Stimulated activated naive CD4-positive, alpha-beta T cell (primary cell): ENCODE measurements at places on chromosomes 3 and 15.

DNA sequence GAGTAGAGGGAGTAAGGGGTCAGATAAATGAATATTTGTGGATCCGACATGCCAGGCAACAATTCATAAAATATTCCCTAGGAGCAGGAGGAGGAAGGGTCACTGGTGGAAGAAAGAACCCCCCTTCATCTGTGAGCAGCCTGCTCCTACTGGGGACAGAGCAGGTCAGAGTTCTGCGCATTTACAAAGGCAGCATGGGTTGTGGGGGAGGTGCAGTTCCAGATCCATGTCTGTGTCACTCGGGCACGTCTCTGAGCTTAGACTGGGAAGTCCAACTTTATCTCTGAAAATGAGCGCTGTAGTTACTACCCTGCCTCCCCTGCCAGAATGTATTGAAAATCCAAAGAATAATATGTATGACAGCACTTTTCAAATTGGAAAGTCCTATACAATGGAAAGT lies 115.2 kb downstream of the GABRG3 start:
- DNase-seq: no peak

DNA sequence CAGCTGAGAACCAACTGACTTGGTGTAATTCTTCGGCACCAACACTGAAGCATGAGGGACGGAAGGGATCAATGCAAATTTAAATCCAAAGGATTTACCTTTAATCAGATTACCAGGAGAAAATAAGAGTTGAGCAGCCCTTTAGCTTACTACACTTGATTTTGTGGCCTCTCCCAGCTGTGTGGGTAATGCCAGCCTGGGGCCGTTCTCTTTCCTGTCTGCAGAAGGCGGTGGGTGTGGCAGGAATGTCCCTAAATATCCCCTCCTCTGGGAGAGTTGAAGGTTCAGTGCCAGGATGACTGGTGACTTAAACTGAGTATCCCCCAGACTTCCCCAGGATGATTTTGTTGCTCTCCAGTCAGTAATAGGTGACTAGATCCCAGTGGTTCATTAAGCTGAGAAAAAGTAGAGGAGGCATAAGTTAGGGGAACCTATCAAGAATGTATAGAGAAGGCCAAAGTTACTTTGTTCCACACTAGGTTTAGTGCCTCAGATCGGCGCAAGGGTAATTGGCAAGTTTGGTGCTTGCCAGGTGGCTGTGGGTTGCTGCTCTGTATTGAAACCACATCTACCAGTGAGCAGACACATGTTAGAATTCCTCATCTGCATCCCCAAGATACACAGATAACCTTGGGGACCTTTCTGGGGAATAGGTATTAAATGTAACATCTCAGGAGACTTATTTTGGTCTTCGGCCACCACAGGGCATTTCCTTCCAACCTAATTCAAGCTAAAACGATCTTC lies 23.1 kb downstream of the MAPKBP1 start:
- no peak for DNase-seq

DNA sequence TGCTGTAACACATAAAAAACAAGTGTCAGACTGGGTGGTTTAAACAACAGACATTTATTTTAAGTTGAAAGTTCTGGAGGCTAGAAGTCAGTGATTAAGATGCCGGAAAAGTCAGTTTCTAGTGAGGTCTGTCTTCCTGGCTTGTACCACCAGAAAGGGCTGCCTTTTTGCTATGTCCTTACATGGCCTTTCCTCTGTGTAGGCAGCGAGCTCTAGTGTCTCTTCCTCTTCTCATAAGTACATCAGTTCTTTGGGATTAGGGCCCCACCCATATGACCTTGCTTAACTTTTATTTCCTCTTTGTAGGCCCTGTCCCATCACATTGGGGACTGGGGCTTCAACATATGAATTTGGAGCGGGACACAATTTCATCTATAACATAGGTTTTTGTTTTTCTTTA lies 128.0 kb downstream of the BBX start:
- no peak for DNase-seq

DNA sequence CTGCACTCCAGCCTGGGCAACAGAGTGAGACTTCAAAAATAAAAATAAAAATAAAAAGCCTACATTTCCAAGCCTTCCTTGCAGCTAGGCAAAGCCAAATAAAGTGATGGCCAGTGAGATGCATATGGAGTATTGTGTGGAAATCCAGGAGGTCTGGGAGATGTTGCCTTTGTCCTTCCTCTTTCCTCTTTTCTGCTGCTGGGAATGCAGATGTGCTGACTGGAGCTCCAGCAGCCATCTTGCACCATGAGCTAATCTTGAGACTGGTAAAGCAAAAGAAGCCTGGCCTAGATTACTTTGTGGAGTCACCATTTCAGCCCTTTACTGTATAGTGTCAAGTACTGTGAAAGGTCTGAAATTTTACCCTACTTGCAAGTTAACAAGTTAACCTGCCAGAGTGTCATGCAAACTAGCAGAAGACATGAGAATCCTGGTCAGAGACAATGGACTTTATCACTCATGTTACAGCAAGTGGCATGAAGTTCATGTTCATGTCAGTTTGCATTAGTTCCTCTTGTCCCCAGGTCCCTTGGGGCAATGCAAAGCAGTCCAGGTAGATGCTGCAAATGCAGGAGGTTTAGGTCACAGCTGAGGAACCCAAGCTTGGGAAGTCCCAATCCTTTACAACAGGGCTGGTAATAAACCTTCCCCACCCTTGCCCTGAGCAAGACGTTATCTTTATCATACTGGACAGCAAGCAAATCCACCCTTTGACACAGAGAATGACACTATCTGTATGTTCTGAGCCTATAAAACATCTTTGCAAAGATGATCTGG lies 103.1 kb downstream of the TLE3 start:
- no peak for DNase-seq

DNA sequence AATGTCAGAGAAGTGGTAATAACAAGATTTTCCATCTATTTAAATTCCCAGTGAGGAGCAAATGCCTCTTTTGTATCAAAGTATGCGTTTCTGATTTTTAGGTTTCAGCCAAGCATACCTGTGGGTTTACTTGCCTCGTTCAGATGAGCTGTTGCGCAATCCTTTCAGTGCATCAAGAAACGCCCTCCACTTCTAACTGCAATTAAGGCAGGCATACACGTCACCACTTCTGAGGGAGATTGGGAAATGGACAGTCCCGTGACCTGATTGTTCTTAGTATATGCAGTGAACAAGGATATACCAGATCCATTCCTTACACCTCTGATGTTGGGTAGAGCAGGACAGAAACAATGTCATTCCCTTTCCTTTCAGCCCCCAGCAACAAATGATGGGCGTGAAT lies 219.0 kb downstream of the ITPR1 start:
- no peak for DNase-seq

DNA sequence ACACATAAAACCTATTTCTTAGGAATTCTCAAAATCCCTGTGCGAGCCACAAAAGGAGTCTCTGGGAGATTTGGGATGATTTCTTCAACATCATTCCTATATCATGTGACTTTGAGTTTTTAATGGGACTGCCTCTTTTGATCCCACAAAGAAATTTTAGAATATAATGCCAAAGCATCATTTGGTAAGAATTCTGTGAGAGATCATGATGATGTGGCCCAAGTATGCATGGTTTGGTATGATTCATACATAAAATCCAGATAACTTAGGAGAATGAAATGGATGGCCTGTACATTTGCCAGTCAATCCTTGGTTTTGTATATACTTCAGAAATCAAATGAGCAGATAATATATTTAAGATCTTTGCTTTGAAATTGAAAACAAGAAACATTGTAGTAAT lies 61.3 kb downstream of the UBE2E2 start:
- DNase-seq: no peak

GRCh38 chr3:132283916-132284405 lies 33.2 kb upstream of the ACP3 start:
- no peak for DNase-seq

GRCh38 chr3:62201438-62202035 lies 171.8 kb downstream of the FEZF2 start:
- no peak for DNase-seq

- DNase-seq: no peak
Measured at GRCh38 chr3:16570113-16570512, 35.1 kb downstream of the DAZL start.

GRCh38 chr15:57321485-57321884 lies 54.8 kb upstream of the CGNL1 start:
- no peak for DNase-seq

- no peak for DNase-seq
Measured at GRCh38 chr3:124256599-124256998, 264.7 kb upstream of the ROPN1 start.

GRCh38 chr15:27743638-27744037 lies 355.5 kb downstream of the OCA2 start:
- DNase-seq: no peak

- DNase-seq: no peak
Measured at GRCh38 chr3:13349823-13350222, 70.3 kb downstream of the NUP210 start.

DNA sequence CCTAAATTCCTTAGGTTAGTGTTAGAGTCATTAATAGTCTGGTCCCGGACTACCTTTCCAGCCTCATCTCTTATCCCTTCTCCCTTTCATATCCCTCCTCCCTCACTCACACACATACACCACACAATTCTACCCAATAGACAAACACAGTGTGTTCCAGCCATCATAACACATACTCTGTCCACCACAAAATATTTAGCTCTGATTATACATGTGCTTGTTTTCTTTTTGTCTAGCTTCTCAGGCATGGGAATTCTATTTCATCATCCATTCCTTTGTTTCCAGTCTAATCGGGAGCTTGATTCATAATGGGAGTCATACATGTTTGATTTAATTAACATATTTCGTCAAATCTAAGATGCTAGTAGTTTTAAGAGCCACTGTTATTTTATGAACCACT lies 161.8 kb upstream of the BFSP2 start:
- DNase-seq: no peak

- DNase-seq: no peak
Measured at GRCh38 chr3:27542476-27542875, 58.3 kb upstream of the SLC4A7 start.

DNA sequence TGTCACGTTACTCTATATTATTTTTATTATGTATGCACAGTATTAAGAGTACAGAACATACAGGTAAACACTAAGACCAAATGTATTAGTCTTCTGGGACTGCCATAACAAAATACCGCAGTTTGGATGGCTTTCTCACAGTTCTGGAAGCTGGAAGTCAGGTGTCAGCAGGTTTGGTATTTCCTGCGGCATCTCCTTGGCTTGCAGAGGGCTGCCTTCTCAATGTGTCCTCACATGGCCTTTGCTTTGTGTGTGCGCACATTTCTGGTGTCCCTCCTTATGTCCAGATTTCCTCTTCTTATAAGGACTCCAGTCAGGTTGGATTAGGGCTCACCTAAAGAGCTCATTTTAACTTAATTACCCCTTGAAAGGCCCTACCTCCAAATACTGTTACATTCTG lies 53.8 kb upstream of the CPOX start:
- no peak for DNase-seq

DNA sequence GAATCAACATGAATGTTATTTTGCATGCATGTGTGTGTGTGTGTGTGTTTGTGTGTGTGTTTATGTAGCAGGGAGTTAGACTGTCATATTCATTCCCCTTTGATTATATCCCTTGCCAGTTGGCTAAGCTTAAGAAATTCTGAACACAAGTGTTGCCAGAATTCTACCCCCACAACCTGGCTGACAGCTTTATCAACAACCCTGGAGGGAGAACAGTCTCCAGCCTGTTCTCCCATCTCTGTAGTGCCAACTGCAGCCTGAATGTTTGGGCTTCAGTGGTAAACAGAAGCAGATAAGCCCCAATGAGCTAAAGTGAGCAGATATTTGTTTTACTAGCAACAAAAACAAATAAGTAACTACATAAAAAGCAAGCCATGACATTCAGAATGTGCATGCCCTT lies 162.6 kb upstream of the ABI3BP start:
- DNase-seq: no peak

- peak; percentile 67 for DNase-seq
Measured at GRCh38 chr15:41934843-41935242, 37.5 kb downstream of the EHD4 start.

GRCh38 chr15:39833515-39833981 lies 50.9 kb upstream of the FSIP1 start:
- DNase-seq: no peak

GRCh38 chr3:176428552-176428951 lies 768.7 kb downstream of the TBL1XR1 start:
- DNase-seq: no peak

DNA sequence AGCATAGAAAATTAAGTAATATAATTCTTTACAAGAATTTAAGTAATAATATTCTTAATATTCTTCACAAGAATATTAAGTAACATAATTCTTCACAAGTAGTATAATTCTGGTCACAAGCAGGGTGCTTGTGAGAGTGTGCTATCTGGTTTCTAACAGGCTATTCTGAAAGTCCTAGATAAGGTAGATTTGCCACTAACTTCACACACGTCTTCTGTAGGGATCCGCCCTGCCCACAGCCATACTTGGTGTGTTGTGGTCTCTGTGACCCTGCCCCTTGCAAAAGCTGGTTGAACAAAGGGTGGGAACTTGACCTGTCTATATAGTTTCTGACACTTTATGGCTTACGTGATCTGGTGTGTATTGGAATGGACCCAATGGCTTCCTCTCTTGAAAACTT lies 253.4 kb upstream of the MDFIC2 start:
- DNase-seq: no peak
